Stimulated activated CD4-positive, alpha-beta T cell treated with anti-CD3 and anti-CD28 coated beads, Interleukin-1b, Interleukin-23, amount 100 ng/mL, for 4 hours (primary cell): ENCODE measurements at places on chromosomes 12 and 14.

DNA sequence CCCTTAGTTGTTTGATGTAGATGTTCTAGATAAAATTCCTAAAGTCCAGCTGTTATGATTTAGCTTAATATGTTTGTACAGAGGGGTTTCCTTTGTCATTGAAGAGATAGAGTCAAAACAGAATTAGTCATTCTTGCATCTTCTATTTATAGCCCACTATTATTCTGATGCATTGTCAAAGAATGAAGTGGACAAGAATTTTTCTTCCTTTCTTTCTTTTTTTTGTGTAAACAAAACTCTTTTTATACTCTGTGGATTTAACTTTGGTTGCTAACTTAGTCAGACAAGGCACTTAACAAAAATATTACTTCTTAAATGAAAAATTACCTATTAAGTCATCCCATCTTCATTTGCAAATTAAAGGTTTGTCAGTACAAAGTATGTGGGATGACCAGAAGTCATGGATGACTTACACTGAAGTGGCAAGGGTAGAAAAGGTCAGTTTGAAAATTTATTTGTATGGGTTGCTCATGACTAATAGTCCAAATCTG lies 215.6 kb upstream of the DDHD1 start:
- no peak for DNase-seq

- DNase-seq: no peak
These were observed 1.2 kb upstream of the CLEC7A start for GRCh38 chr12:10131111-10131690.

DNA sequence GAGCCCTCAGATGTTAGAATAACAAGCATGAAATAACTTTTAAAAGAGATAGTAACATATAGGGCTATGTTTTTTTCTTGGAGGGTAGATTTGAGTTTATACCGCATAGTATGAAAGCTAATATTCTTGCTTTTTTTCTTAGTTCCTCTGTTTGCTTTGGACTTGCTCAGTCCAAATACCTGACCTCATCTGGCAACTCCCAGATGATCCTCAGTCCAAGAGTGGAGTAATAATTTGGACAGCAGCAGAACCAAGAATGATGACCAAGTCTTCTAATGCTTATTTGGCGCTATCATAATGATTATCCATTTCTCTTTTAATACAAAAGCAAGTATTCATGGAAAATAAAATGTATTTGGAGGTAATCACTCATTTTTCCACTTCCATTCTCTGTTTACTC lies 45.6 kb downstream of the GUCY2C start:
- no peak for DNase-seq

GRCh38 chr14:67994531-67994930 lies 175.0 kb downstream of the RAD51B start:
- no peak for DNase-seq

DNA sequence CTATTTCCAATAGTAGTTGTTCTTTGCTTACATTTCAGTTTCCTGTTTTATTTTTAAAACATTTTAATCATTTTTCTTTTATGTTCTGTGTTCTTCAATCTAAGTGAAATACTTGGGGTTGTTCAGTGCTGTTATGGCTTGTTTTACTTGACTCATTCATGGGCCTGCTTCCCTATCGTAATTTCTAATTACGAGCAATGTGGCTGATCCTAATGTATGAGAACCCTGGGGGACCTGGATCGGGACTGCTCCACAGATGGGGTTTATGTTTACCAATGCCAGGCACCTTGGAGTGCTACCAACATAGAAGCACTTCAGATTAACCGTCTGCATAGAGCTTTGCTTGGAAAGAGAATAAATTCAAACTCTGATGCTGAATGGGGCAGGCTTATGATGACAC lies 29.8 kb downstream of the TECPR2 start:
- DNase-seq: no peak

GRCh38 chr12:56145217-56145616 lies 7.2 kb upstream of the MYL6B start:
- no peak for DNase-seq

DNA sequence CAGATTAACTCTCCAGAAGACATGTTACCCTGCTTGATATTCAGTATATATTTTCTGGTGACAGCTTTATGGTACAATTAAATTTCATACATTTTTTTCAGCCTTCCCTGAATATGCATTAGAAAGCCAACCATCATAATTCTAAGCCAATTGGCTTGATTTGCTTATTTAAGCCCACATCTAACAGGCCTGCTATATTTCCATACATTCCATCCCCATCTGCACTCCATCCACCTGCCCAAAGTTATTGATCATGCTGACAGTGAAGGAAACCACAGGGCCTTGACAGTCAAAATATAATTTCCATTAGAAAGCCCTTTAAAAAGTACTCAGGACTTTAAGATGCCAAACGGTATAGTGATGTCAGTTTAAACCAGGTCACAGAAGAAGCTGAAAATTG lies 164.3 kb downstream of the GXYLT1 start:
- DNase-seq: no peak

GRCh38 chr14:32940711-32941667 lies 2.3 kb downstream of the NPAS3 start:
- DNase-seq: no peak

GRCh38 chr12:50600364-50600763 lies 95.6 kb downstream of the DIP2B start:
- no peak for DNase-seq

DNA sequence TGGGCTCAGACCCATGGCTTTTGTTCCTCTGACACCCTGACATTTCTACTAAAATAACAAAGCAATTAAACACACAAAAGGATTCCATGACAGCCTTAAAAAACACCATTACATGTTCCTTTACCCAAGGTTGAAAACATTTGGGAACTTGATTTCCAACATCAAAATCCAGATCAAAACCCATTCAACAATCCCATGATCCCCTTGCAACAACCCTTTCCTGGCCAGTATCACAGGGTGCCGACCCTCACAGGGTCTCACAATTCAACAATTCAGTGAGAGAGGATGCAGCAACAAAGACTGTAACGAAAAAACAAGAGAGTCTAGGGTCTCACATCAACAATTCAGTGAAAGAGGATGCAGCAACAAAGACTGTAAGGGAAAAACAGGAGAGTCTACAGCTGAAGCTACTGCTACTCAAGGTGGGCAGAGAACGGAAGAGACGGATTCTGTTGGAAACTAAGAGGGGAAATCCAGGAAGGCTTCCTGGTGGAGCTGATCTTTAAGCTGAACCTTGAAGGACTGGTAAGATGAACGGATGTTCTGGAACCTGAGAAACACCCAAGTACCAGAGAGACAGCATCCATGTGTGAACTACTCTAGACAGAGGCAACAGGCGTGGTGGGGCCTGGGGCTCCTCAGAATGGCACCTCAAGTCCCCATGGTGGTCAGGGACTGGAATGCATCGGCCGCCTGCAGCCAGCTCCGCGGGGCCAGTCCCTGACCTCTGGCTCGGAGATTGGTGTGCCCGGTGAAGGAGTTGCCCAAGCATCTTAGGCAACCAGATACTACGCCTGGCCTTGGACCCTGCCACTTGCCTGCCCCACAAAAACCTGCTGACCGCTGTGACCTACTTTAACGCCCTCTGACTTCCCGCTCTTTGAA lies 22.7 kb upstream of the ZFP36L1 start:
- DNase-seq: no peak

DNA sequence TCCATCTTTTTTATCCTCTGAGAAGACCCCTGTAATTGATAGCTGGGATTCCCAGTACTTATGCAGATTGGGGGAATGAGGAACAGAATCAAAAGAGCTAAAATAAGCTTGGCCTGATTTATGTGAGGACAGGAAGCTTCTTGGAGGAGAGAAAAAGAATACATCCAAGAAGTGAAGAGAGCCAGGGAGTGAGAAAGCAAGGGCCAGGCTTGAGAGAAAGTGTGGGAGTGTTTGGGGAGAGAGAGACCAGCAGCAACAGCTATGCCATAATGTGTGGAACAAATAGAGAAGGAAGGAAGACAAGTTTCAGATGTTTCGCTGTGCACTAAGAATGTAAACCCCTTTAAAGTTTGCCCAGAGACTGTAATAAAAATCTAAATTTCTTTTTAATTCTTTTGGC lies 4.0 kb upstream of the CCDC184 start:
- no peak for DNase-seq

- DNase-seq: no peak
These were observed 392.5 kb upstream of the RGS6 start for GRCh38 chr14:71539650-71540285.

- DNase-seq: no peak
These were observed 32.7 kb downstream of the JAG2 start for GRCh38 chr14:105135700-105136395.

- no peak for DNase-seq
These were observed at the start of gene IFNG for GRCh38 chr12:68159681-68160304. IFNG (minus strand) TSS chr12:68159740; CDS start chr12:68159615, 125 bp downstream.

- no peak for DNase-seq
These were observed 40.0 kb downstream of the NUAK1 start for GRCh38 chr12:106098691-106099200.

DNA sequence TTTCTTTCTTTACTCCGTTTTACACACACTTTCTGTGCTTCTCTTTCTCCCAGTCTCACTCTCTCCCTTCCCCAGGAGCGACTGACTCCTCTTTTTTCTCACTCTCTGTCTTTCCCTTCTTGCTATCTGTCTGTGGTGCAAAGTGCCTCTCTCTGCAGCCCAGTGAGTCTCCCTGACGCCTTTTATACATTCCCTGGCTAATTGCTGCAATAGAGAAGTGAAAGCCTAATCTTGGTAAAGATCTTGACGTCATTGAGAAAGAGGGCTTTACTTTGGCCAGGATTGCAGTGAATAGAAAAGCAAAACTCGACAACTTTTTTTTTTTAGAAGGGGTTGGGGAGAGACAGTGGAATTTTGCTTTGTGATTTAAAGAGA lies 706 bp upstream of the DIO2 start:
- DNase-seq: no peak

DNA sequence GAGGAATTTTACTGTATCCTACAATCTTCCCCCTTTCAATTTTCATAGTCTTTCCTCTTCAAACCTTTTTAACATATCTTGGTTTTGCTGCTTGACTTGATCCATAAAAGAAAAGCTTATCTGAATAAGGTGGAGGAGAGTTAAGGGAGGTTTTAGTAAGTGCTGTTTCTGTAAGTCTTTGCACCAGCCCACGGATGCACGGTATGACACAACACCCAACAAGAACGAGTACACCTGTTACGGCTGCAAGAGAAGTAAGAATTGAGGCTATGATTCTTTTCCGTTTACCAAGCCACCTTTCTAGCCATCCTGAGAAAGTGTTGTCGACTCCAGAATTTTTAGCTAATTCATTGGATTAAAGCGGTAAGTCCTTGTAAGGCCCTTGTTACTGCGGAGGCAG lies 26.1 kb upstream of the CPNE8 start:
- DNase-seq: no peak

GRCh38 chr14:100839315-100839585 lies 13.3 kb downstream of the MEG3 start:
- DNase-seq: no peak

DNA sequence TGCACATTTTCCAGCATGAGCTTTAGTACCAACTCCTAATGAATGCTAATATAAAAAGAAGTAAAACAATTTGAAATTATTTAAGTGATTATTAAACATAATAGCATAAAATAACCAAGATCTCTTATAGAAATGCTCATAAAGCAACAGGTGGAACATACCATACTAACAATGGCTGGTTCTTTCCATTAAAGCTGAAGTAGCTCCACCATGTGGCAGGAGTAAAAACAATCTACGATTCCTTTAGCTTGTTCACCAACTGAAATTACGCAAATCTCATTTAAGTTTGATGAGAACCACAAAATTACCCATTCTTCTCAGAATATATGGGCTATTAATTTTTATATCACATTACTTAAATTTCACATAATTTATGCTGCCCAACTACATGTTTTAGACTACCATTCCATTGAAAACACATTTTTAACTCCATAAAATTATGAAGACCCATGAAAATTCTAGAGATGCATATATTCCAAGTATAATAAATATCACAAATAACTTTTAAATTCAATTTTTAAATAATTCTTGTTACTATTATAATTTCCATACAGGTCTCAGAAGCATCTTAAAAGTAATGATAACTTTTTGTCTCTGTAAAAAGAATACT lies 213.6 kb downstream of the DAD1 start:
- no peak for DNase-seq

DNA sequence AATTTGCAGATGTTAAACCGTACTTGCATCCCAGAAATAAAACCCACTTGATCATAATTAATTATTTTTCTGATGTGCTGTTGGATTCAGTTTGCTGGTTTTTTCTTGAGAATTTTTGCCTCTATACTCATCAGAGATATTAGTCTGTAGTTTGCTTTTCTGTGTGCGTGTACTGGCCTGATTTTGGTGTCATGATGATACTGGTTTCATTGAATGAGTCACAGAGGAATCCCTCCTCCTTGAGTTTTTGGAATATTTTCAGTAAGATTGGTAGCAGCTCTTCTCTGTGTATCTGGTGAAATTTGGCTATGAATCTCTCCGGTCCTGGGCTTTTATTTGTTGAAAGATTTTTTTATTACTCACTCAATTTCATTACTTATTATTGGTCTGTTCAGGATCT lies 100.4 kb upstream of the PMCH start:
- DNase-seq: no peak

DNA sequence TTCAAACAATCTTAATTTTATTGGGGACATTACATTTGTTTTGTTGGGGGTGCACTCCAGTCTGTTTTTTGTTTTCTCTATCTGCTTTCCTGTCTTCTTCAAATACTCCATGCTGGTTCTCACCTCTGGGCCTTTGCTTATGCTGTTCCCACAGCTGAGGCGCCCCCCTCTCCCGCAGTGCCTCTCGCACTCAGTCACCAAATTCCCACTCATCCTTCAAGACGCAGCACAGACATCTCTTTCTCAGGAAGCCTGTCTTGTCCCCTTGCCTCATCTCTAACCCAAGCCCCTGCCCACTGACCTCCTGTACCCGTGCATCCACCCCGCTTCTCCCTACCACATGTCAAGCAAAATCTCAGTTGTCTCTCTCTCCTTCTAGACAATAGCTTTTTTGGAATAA lies 43.7 kb upstream of the PRMT8 start:
- DNase-seq: no peak

- no peak for DNase-seq
These were observed 36.5 kb downstream of the LRIG3 start for GRCh38 chr12:58883576-58884334.

GRCh38 chr14:68585690-68586089 lies 207.2 kb downstream of the ZFP36L1 start:
- no peak for DNase-seq

DNA sequence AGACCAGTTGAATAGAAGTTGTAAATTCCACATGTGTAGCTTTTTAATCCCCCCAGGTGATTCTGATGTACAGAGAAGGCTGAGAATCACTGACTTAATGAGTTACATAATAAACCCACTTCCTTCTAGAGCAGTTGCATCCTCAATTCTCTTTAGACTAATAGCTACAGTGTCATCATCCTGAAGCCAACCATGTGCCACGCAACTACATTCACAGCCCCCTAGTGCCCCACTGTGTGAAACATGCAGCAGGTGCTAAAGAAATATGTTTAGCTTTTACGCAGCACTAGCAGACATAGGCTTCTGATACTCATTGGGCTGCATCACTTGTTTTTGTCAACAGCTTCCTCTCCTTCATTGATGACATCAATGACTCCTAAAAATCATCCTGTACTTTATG lies 1168.3 kb downstream of the BCL11B start:
- DNase-seq: no peak

GRCh38 chr14:39140170-39140569 lies 26.0 kb downstream of the GEMIN2 start:
- no peak for DNase-seq
